ENCODE measurements at places on chromosomes 4 and X.
A peak's percentile ranks its signal among the peaks of the same experiment; 100 is the strongest.

GRCh38 chr4:40719008-40719623 is 30.6 kb upstream of the NSUN7 start:
- peak; percentile 14 for DNase-seq

DNA sequence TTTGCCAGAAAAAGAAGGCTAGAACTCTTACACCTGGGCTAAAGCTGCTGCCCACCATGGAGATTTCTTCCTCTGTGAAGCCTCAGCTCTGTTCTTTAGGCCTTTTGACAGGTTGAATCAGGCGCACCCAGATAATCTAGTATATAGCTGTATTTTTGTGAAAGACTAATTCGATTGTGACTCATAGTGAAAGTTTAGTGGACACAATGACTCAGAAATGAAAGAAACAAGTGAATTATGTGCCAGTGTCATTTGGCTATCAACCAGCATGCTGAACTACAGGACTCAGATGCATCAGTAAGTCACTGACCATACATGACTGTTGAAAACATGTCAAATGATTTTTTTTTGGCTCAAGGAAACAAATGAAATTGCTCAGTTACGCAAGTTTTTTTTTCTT is 425.4 kb downstream of the SLITRK2 start:
- no peak for DNase-seq

DNA sequence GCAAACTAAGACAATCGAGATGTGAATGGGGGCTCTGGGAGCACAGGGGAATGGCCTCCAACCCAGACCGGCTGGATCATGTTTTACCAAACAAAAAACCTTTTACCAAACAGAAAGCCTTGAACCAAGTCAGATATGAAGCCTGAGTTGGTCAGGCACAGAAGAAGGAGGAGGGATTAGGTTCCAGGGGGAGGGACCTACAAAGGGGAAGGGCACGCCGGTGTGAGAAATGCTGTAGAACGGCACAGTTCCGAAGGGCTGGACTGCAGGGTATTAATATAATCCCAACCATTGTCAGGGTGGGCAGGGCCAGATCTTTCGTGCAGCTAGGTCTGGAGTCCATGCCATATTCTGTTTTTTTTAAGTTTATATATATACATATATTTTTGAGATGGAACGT is 52.9 kb upstream of the NYX start:
- no peak for DNase-seq

DNA sequence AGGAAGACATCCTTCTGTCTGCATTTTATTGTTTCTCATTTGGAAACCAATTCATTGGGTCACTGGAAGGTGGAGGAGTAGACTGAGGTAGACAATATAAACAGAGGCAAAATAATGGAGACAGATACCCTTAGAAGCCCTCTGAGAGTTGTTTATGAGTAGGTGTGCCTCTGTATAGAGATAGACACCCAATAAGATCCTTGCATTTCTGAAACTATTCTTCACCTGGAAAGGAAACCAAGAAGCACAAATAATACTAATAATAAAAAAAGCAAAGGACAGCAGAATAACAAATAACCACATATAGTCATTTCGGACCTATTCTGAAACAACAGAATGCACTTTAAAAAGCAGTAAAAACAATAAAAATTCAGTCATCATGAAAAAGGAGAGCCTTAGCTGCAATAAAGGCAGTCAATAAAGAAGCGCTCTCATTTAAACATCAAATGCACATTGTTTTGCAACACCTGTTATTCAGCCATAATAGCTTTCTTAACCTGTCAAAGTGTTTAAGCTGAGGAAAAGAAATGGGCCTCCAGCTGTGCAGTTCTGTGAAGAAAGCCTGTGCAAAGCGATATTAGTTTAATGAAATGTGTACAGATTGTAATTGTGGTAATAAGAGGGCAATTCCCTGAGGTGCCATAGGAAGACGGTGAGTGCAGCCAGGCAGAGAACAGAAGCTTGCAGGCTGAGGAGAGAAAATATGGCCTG is 904.2 kb downstream of the STPG2 start:
- no peak for DNase-seq

DNA sequence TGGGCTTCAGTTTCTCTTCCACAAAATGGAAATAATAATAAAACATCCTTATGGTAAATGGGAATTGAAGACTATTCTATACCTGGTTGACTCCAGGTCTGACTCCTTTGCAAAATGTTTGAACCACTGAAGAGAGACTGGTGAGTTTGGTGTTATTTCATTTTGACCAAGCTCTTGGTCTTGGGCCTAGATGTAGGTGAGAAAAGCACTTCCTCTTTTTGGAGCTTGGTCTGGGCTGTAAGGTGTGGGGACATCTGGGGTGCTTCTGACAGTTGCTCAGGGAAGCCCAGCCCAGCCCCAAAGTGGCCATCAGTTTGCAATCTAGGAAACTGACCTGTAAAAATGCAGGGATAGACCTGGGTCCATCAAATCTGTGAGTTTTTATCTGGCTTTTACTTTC is 26.8 kb upstream of the SOD3 start:
- no peak for DNase-seq

DNA sequence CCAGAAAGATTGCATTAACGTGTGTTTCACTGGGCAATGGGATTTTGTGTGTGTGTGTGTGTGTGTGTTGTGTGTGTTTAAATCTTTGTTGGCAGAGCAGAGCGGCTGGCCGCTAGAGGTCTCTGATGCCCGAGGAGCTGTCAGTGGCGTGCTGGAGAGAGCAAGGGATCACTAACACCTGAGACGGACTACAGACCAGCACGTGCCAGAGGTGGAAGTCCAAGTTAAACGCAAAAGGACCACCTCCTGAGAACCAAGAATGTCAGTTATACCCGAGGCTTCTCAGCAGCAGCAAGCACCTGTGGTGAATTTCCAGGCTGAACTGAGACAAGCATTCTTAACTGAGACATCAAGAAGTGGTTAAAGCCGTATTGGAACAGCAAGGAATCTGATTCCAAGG is 9.0 kb upstream of the SLC25A14 start:
- DNase-seq, result peak; percentile 31

DNA sequence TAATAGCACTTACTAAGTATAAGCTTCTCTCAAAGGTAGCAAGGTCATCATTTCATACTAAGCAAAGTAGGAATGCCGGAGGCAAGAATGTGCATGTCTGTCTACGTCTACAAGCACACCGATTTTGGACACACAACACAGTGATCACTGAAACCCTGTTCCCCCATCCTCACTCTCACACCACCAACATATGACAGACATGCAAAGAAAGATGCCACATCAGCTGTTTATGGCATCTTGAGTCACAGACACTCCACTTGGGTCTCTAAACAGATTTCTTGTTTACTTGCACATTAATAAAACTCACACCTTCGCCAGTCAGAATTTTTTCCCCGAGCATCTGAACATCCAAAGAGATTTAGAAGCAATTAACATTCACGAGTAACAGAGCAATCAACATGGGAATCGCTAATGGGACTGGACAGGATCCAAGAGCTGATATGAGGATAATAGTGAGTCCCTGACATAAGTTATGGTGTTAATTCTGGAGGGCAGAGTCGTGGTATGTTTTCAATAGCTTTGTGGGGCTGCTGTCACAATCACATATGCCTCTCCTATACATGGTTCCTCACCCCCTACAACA is 324.1 kb downstream of the DHX15 start:
- DNase-seq, result no peak

GRCh38 chr4:152156442-152156841 is 379.4 kb downstream of the FBXW7 start:
- DNase-seq, result no peak

DNA sequence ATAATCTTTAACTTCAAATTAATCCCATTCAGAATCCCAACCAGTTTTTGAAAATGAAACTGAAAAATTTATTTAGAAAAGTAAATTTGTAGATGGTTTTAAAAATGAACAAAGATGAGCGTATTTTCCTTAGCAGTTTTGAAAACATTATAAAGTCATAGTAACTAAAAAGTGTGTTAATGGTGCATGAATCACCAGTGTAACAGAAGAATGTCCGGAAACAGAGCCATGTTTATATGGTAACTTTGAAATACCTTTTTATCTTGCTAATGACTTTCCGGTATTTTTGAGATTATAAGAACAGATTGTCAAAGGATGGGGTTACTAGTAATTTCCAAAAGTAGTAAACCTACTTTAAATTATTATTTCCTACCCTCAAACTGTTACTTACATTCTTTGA is 145.9 kb downstream of the IRS4 start:
- DNase-seq, result no peak

DNA sequence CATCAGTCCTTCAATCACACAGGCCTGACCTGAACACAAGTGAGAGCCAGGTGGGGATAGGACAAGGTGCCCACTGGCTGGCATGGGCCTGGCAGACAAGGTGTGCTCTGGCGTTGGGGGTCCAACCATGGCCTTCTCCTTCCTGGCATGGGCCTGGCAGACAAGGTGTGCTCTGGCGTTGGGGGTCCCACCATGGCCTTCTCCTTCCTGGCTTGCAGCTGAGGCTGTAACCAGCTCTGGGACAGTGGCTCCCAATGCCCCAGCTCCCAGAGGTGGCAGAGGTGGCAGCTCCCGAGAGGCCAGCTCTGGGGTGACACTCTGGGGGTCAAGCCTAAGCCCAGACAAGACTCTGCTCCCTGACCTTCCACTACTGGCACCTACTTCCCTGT is 62.6 kb downstream of the JAKMIP1 start:
- no peak for DNase-seq

GRCh38 chrX:139058831-139059495 is 347.4 kb upstream of the FGF13 start:
- no peak for DNase-seq

DNA sequence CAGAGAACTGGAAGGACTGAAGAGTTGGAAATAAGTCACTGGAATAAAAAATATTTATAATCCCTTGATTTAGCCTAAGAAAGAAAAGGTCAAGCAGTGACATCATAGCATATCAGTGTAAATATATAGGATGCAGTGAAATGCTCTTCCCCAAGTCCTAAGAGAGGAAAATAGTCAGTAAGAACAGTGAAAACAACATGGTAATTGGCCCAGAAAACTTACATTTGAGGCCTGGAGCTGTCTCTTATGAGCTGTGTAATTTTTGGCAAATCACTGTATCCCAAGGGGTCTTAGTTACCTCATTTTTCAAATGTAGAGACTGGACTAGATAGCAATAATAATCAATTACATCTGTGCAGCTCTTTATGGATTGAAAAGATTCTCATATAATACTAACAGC is 255.7 kb upstream of the AR start:
- no peak for DNase-seq

DNA sequence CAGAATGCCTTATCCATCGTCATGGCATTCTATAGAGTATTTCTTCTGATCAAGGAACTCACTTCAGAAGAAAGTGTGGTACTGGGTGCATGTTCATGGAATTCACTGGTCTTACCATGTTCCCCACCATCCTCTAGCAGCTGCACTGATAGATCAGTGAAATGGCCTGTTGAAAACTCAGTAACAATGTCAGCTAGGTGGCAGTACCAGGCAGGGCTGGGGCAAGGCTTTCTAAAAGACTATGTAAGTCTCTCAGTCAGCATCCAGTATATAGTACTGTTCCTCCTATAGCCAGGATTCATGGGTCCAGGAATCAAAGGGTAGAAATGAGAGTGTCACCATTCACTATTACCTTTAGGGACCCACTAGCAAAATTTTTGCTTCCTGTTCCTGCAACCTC is 15.8 kb upstream of the LDB2 start:
- no peak for DNase-seq

GRCh38 chr4:74659576-74660411 is 134.5 kb downstream of the BTC start:
- DNase-seq, result no peak

GRCh38 chr4:159425737-159426305 is 322.9 kb downstream of the RAPGEF2 start:
- no peak for DNase-seq

- DNase-seq, result no peak
Measured at GRCh38 chr4:113186913-113187312, 137.5 kb downstream of the ANK2 start.

GRCh38 chrX:100381619-100382018 is 28.5 kb downstream of the PCDH19 start:
- no peak for DNase-seq

- DNase-seq, result no peak
Measured at GRCh38 chr4:154254999-154255398, 236.6 kb downstream of the DCHS2 start.

- DNase-seq, result no peak
Measured at GRCh38 chrX:150536455-150537116, 31.8 kb upstream of the MTM1 start.

DNA sequence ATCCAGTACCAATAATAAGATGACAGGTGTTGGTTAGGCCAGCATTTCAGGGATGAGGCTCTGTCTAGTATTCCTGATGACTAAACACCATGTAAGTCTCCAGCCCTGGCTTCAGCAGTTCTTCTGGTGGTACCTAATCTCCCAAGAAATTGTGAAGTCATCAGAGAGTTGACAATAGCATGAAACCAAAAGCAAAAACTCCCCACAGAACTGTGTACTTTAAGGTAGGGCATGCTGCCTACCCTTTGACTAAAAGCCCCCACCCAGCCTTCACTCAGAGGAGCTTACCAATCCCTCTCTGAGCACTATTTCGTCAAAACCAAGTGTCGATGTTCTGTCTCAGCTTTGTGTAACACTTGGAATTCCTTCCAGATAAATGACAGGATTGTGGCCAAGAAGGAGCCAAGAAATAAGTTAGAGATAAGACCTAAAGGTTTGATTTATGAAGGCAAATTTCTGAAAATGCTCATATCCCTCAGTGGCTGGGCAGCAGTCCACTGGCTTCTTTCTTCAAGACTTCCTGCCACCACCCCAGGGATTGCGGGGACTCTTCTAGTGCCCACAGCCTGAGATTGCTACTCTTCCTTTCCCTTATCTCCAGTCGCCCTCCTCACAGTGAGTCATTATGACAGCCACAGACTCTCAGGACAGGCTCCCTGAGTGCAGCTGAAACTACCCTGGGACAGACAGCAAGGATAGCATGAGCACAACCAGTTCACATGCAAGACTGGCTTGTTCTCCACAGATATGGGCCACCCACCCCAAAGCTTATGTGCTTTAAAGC is 67.3 kb upstream of the LHFPL1 start:
- DNase-seq, result no peak

GRCh38 chrX:82627568-82627967 is 880.5 kb upstream of the POU3F4 start:
- DNase-seq, result no peak

DNA sequence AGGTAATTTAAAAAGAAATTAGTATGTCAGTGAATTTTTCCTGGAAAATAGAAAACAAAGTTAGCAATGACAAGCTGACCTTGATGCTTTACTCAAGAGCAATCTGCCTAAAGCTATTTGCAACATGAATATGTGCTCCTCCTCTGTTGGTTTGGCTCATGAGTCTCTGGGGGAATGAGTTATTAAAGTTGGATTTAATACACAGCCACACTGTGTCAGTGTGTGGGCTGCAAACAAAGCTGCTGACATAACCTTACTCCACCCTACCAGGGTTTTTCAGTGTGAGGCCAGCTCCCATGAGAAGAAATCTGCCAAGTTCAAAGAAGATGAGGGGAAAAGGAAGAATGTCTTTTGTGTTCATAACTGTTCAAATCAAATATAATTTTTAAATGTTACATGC is 280.5 kb downstream of the TLL1 start:
- DNase-seq, result no peak

GRCh38 chr4:14272206-14272605 is 644.7 kb upstream of the BOD1L1 start:
- no peak for DNase-seq

- DNase-seq, result no peak
Measured at GRCh38 chr4:6245246-6246169, 24.1 kb upstream of the WFS1 start.
